Activated CD4-positive, alpha-beta T cell treated with anti-CD3 and anti-CD28 coated beads, Interleukin-2, amount 50 U/mL, for 1 hour (primary cell): ENCODE measurements at places on chromosomes 5 and 9.

GRCh38 chr9:107888773-107889227, 399.2 kb upstream of the KLF4 start:
- DNase-seq: no peak

- no peak for DNase-seq
Measured at GRCh38 chr5:96140084-96140483, 178.4 kb upstream of the ELL2 start.

DNA sequence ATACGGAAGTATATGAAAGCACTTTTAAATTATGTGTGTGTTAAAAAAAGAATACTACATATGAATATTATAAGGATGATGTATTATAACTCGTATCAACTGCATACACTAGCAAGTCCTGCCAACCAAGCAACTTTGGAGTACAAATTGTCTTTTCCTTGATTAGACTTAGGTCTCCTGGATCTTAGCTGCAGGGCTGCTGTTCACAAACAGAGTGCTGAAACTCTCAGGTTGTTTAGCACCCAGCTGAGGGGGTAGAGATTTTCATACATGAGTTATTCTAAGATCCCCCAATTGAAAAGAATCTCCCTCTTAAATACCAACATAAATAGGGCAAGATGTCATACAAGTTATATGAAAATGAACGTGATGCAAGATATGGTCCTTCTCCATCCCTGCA, 149.8 kb upstream of the TNC start:
- no peak for DNase-seq

GRCh38 chr5:72598401-72599064, 91.3 kb upstream of the ZNF366 start:
- no peak for DNase-seq

DNA sequence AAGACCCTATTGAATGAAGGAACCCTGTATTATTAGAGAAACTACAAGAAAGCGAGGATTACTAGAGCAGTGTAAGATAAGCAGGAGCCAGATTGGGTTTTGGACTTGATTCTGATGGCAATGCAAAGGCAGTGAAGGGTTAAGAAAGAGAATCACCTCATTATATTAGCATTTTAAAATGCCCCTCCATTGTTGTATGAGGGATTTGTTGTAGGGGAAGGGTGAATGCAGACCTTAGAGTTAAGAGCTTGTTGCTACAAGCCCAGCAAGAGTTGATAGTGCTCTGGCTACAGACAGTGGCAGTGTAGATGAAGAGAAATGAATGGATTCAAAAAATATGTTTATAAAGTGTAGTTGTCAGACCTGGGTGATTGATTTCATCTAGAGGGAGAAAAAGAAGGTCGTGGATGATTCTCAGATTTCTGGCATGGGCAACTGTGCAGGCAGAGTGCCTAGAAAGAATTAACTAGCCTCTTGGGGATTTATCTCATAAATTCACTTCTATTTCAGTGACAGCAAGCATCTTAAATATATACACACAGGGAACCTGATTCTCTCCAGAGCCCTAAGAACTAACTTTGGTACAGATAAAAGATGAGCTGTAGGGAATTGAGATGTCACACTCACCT, 344.8 kb downstream of the ARRDC3 start:
- no peak for DNase-seq

DNA sequence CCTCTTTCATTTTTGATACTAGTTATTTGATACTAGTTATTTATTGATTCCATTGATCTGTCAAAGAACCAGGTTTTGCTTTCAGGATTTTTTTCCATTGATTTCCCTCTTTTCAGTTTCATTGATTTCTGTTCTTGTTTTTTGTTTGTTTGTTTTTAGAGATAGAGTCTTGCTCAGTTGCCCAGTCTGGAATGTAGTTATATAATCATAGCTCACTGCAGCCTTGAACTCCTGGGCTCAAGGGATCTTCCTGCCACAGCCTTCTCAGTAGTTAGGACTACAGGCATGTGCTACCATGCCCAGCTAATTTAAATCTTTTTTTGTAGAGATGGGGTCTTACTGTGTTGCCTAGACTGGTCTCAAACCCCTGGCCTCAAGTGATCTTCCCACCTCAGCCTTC, 49.9 kb downstream of the FSD1L start:
- DNase-seq: no peak

- DNase-seq: no peak
Measured at GRCh38 chr9:129416821-129417539, 203.9 kb downstream of the C9orf50 start.

- no peak for DNase-seq
Measured at GRCh38 chr9:84940294-84940693, 270.8 kb downstream of the NTRK2 start.

DNA sequence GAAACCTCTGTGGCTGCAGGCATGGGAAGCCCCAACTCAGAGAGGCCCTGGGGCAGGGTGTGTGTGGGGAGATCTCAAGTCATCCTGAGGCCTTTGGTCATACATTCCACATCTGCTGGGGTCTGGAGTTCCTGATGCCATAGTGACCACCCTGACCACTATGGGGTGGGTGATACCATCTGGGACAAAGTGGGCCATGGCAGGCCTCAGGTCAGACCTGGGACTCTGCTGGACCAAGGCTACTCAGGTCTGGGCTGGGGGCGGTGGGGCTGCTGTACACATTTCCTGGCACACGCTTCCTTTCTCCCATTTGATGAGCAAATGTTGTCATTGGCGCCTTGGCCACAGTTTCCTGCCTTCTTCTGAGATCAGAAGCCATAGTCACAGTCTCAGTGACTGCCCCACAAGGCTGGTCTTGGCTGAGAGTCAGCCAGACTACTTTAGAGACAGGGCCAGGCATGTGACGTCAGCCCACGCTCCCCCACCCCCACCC, 15.1 kb upstream of the ACSL6 start:
- DNase-seq: no peak

DNA sequence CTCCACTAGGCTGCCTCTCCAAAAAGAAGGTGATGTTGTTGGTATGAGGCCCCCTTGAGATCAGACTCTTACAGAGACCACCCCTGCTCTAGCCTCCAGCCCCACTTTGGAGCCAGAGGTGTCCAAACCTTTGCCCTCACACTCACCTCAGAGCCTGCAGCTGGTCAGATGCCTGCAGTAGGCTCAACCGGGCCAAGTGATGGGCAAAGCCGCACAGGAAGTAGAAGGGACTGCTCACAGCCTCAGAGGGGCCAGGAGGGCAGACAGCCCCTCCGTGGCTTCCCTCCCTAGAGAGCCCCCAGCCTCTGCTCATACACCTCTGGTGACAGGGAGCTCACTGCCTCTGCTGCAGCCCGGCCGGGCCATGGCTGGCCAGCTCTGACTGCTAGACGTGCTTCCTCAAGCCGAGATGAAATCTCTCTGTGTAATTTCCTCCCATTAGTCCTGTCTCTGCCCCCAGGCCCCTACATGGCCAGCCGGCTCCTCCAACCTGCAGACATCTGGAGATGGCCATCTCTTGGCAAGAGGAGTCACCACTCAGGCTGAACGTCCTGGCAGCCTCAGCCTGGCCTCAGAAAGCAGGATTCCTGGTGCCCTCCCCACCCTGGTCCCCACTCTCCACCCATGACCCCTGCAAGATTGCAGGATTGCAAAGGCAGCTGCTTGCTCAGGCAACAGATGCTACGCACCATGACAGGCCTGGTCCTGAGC, 7.3 kb upstream of the TCF7 start:
- DNase-seq: no peak

GRCh38 chr5:15023846-15024245, 152.3 kb upstream of the ANKH start:
- no peak for DNase-seq
